WTC11 (cell line): ENCODE measurements at places on chromosomes 3 and 15. TPM values are rescaled to one million over a fixed set of nuclear protein-coding genes. Genes with fewer than 3 reads are reported as not detected.

DNA sequence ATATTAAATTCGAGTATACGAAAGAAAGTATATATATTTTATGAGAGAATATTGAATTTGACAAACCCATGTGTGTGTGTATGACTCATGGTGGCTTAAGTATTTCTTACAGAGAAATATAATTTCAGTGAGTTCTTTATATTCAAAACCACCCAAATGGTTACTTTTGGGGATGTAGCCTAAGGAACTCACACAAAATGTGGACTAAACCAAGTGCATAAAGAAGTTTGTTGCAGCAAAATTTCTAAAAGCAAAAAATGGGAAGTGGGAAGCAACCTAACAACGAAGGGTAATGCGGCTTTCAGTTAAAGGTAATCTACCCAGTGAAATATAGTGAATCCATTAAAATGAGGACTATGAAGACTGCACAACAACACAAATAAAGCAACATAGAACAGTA, 277.1 kb downstream of the EDEM1 start:
- no peak for DNase-seq
- no peak overlapping the region for H3K4me3 ChIP-seq
- peaks cover 32% of the 10 kb centered on the region for H3K36me3 ChIP-seq
- no peak overlapping the region for H3K27ac ChIP-seq
- H3K4me1 ChIP-seq: peaks cover 19% of the 10 kb centered on the region

- peaks cover 47% of the 10 kb centered on the region for H3K4me1 ChIP-seq
- no peak overlapping the region for H3K4me3 ChIP-seq
- no peaks in the 10 kb centered on the region for H3K27me3 ChIP-seq
- no peak for DNase-seq
- no peaks in the 10 kb centered on the region for H3K36me3 ChIP-seq
- H3K27ac ChIP-seq: no peak overlapping the region
Measured at GRCh38 chr15:60326824-60327654, 70.7 kb downstream of the ANXA2 start.

- peaks cover 22% of the 10 kb centered on the region for H3K4me1 ChIP-seq
- peaks cover 7% of the 10 kb centered on the region for H3K36me3 ChIP-seq
- peaks cover 3% of the 10 kb centered on the region; the same call in 1 of the 2 replicates for H3K27me3 ChIP-seq
- no peak for DNase-seq
Measured at GRCh38 chr15:68504681-68505170, 72.8 kb upstream of the ITGA11 start.

GRCh38 chr3:186471771-186472170, 72.4 kb downstream of the CRYGS start:
- no peak overlapping the region for H3K4me3 ChIP-seq
- H3K4me1 ChIP-seq: peaks cover 2% of the 10 kb centered on the region; the same call in 1 of the 2 replicates
- no peaks in the 10 kb centered on the region for H3K27me3 ChIP-seq

DNA sequence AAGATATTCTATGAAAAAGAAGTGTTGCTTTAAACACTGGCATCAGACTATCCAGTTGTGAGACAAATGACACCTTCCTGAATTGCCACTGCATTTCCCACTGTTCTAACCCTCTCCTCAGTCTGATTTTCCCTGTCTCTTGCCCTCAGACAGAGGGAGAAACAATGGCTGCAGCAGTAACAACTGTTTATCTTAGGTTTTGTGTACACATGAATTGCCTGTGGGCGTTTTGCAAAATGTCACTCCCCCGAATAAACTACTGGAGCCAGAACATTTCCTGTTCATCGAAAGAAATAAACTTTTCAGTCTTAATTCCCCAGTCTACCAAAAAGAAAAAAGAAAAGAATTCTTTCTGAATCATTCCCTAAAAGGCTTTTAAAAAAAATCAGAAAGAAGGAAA, 155.1 kb downstream of the MAGI1 start:
- peak overlapping the region; percentile 35 for H3K27ac ChIP-seq
- no peak for DNase-seq
- H3K27me3 ChIP-seq: no peaks in the 10 kb centered on the region
- H3K4me3 ChIP-seq: no peak overlapping the region
- H3K4me1 ChIP-seq: peaks cover 45% of the 10 kb centered on the region

DNA sequence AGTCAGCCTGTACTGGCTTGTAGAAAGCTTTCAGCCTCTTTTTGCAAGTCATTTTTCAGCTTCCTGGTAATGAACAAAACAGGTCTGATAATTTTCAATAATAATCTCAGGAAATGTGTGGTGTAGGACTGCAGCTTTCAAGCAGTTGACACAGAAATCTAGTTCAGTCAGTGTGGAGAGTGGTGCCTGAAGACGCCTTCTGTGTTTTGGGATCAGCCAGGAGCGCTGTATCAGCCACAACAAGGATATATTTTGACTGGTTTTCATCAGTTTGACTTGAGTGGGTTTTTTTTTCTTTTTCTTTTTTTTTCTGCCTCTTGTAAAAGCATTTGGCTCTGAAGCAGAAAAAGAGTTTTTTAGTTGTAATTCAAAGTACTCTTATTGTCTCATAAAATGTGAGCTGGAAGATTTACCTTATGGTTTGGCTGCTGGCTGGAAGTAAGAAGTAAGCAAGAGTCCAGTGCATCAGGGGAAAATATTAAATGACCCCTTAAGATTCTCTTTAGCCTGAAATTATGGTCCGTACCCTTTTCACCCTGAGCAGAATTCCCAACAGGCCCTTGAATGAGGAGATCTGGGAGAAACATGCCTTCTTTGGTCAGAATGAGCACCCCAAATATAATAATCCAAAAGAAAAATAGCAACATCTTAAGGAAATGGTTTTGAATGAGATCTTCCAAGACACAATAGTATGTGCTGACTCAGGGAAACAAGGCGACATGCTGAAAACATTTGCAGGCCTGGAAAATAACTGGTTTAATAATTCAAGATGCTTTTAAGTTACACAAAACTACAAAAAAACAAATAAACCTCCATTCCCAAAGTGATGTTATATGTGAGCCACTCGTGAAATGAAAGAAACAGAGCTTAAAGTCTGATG, 332.7 kb upstream of the ADAMTS9 start:
- DNase-seq: no peak
- no peak overlapping the region for H3K27ac ChIP-seq
- no peaks in the 10 kb centered on the region for H3K36me3 ChIP-seq
- H3K27me3 ChIP-seq: no peaks in the 10 kb centered on the region
- H3K4me3 ChIP-seq: no peak overlapping the region

- 0 out of 2 replicates have a peak, but pooled peaks cover 3% of the 10 kb centered on the region for H3K4me1 ChIP-seq
- DNase-seq: no peak
- no peaks in the 10 kb centered on the region for H3K27me3 ChIP-seq
- H3K4me3 ChIP-seq: no peak overlapping the region
- no peak overlapping the region for H3K27ac ChIP-seq
- H3K36me3 ChIP-seq: no peaks in the 10 kb centered on the region
Measured at GRCh38 chr3:153897842-153898241, 223.3 kb upstream of the ARHGEF26 start.

The SHC4 gene
- 0.44 to 0.63 TPM (median 0.46 TPM) in 3 replicates for total RNA-seq

The IL17RB gene
- total RNA-seq: 5.3 to 6.4 TPM (median 5.6 TPM) in 3 replicates

The AGBL1 gene
- 0.07 TPM in 1 of 3 replicates, not detected in the others for total RNA-seq

The INSYN1 gene
- 9.0 to 11.9 TPM (median 9.8 TPM) in 3 replicates for total RNA-seq

The CCDC80 gene
- 5.0 to 10.9 TPM (median 5.2 TPM) in 3 replicates for total RNA-seq
